Stimulated activated CD4-positive, alpha-beta T cell treated with anti-CD3 and anti-CD28 coated beads, Interleukin-12 subunit alpha, Interleukin-12 subunit beta, amount 100 ng/mL, for 24 hours (primary cell): ENCODE measurements at places on chromosomes 6 and 20.

- no peak for DNase-seq
Measured at GRCh38 chr20:57769756-57770155, 59.9 kb upstream of the PMEPA1 start.

DNA sequence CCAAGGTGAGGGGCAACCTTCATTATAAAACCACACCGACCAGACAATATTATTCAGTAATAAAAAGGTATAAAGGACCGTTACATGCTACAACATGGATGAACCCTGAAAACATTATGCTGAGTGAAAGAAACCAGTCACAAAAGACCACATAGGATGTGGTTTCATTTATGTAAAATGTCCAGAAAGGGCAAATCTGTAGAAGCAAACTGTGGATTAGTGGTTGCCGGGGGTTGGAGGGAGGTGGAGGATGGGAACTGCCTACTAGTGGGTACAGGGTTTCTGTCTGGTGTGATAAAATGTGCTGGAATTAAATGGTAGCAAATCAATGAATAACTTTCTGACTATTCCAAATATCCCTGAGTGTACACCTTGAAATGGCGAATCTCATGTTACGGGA lies 10.2 kb upstream of the PRND start:
- DNase-seq: no peak

GRCh38 chr6:158388727-158389126 lies 76.5 kb downstream of the TULP4 start:
- no peak for DNase-seq

DNA sequence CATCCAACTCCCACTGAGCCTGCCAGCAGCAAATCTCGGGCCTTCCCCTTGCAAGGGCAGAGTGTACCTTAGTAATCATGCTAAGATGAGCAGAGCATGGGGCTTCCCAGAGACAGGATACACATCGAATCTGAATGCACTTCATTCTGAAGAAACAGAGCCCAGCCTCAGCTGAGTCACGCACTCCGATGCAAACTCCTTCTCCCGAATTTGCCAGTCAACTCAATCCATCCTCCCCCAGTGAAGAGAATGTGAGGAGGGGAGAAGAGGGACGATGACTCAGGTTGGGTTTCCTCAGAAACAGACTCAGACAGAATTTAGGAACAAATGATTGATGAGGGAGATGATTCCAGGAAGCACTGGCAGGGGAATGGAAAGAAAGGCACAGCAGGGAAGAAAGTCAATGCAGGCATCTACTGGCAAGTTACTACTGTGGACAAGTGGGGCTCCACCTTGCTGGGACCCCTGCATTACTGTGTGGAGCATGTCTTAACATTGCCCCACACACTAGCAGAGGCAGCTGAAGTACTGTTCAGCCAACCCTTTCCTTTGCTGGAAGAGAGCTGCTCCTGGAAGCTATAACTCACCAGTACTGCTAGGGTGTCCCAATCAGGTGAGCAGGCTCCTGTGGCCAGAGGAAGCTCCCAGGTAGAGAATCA lies 251.6 kb downstream of the ADGB start:
- DNase-seq: no peak

DNA sequence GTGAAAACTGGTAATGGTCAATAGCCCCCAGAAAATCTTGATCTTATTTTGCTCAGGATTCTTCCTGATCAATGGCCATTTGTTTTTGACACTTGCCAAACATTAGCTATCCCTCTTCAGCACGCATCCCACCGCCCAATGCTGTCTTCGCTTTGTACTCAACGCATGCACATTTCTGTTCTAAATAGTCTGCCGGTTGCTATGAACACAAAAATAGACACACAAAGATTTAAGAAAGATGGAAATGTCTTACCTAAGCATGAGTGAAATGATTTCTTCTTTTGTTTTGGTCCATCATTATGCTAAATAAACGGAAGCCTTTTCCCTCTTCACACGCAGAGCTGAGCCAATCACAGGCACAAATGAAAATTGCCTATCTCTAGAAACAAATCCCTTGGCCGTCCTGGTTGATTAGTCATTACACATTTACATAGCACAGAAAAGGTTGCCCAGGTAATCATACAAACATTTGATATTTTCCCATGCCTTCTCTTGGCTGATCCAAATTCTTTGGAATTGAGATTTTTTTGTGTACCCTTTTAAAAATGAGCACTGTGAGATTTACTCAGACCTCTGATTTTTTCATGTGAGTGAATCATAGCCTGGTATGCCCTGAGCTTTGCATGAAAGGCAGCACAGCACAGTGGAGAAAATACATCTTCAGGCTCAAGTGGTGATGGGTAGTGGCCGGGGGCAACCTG lies 70.5 kb upstream of the FAM184A start:
- no peak for DNase-seq

DNA sequence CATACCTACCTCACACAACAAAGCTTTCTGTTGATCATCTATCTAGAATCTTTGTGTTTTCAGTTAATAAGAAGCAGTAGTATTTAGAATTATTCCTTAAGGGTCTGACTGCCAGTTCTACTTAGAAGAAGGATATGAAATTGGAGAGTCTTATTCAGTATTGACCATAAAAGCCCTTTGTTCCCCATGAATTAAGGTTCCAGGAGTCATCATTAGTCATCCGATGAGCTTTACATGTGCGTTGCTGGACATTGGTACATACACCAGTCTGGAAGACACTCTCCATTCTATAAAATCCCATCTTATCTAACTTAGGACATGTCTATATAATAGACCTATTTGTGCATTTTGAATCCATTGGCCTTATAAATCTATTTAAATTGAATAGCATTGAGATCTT lies 34.4 kb upstream of the RNF217 start:
- no peak for DNase-seq

- DNase-seq: no peak
Measured at GRCh38 chr6:45256697-45257695, 71.1 kb upstream of the RUNX2 start.

DNA sequence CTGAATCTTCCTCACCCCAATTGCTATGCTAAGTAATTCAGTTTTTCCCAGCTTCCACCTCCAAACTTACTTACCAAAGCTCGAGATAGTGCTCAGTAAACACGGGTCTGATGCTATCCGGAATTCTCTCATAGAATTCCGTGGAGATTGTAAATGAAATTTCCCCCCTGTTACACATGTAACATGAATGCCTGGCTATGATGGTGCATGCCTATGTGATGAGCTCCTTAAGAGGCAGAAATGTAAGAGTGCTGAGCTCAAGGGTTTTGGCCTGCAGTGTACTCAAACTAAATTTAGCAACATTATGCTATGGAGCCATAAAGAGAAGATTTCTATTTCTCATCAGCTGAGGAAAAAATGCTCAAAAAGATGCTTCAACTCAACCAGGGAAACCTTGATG lies 133.4 kb upstream of the FUT9 start:
- no peak for DNase-seq

DNA sequence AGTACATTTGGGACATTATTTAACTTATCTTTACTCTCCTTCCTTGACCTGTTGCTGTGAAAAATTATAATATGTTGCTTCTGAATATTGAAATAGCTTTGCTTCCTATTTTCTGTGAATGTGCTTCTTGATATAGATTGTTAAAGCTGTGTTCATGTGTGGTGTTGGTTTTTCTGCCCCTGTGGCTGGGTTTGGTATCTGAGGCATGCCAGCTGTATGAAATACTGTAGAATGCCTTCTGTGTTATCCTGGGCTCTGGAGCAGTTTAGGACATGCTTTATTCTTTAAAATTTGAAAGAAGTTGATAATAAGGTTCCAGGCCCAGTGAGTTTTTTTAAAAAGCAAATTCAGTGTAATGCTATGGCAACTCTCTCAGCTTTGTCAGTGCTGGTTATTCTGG lies 71.7 kb downstream of the HIVEP1 start:
- no peak for DNase-seq

GRCh38 chr6:42135722-42136121 lies 6.7 kb downstream of the C6orf132 start:
- no peak for DNase-seq

DNA sequence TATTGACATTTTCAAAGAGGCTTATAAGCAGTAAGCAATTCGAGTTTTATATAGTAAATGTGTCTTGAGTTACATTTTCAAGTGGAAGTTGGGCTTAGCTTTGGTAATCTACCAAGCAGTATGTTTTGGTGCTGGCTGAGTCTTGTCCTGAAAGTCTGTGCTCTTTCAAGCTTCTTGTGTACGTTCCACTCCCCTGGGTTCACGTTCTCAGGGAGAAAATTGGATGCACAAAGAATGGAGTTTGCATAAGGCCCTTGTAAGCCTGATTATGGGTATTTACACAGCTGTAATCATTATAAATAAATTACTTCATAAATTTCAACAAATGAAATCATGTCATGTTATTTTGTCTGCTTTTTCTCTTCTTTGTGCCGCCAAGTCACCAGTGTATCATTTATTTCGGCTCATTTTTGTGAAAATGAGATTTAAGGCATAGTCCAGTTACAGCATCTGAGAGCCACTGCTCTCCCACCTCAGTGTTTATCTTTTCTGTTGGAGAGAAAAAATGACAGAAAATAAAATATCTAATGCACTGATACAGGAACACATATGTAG lies 262.5 kb downstream of the BTBD3 start:
- no peak for DNase-seq

DNA sequence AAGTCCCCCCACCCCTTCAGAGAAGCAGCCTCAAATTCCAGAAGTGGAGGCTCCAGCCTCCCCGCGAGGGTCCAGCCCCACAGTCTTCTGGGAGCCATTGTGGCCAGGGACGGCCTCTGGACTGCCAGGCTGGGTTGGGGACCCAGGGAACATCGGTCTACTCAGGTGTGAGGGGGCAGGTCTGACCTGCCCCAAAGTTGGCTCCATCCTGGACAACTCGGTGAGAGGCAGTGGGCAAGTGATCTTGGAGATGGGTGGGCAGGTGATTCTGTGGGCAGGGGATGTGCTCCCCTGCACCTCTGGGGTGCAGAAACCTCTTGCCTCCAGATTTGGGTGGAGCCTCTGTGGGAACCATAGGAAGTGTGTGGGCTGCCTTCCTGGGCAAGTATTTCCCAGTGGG lies 12.2 kb upstream of the SLC22A7 start:
- DNase-seq: no peak

- DNase-seq: no peak
Measured at GRCh38 chr6:42555477-42556457, 8.1 kb upstream of the UBR2 start.

DNA sequence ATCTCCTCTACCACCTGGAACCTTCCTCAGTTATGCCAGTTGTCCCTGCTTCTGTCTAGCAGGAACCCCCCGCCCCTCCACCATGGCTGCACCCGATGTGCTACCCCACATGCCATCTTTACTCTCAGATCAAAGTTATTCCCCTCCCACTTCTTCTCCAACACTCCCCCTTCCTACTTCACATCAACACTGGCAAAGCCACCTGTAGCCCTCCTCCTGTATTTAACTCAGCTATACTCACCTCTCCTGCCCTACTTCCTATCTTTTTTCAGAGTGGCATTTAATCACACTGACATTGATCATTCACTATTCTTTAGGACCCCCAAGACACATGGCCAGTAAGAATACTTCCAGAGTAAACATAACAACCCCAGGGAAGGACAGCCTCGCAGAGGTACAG lies 84.3 kb downstream of the MBOAT1 start:
- no peak for DNase-seq

GRCh38 chr6:21731411-21732031 lies 138.0 kb downstream of the SOX4 start:
- no peak for DNase-seq

DNA sequence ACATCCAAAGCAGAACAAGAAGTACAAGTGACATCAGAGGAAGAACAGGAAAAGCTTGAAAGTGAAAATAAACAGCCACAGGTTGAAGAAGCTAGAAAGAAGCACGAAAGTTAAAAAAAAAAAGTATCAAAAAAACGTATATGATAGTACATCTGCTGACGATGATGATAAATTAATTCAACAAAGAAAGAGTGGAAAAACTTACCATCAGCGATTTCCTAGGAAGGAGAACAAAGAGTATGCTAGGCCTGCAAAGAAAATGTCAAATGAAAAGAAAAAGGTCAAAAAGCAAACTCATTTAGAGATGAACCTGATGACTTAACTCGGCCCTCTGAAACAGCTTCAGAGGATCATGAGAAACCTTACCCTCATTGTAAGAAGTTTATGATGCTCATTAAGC lies 3.7 kb downstream of the SAYSD1 start:
- DNase-seq: no peak

DNA sequence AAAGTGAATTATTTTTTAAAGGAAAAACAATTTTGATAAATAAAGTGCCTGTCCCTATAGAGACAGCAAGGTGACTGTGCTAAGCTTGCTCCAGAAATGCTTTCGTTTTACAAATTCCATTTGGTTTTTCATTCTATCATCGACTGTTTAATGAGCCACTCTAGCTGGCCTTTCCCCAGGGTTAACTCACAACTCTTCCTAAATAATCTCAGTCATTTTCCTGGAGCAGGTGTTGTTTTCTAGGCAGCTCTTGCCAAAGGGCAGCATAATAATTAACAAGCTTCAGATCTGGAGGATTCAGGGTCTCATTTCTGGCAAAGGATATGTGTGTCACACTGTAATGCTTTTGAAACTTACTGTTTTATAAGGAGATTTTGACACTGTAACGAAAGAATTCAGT lies 184.2 kb downstream of the KHDC1L start:
- no peak for DNase-seq

- no peak for DNase-seq
Measured at GRCh38 chr6:131729550-131729949, 18.7 kb upstream of the CTAGE9 start.

DNA sequence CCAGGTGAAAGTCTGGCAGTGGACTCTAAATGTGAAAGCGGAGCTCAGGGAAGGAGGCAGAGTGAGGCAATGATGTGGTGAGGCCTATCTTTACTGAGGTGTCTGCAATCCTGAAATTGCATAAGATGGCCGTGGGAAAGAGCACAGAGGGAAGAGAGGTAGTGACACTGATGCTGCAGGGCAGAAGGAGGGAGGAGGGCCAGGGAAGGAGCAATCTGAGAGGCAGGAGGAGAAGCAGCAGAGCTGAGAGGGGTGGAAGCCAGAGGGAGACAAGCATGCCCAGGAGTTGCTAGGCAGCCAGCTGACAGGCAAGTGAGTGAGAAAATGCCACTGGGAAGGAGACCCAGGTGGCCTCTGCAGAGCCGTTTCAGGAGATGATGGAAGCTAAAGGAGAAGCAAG lies 97.4 kb upstream of the CNR1 start:
- DNase-seq: no peak

GRCh38 chr6:44366781-44367180 lies 20.7 kb upstream of the CDC5L start:
- DNase-seq: no peak
